ENCODE measurements at places on chromosomes 16 and 17.

DNA sequence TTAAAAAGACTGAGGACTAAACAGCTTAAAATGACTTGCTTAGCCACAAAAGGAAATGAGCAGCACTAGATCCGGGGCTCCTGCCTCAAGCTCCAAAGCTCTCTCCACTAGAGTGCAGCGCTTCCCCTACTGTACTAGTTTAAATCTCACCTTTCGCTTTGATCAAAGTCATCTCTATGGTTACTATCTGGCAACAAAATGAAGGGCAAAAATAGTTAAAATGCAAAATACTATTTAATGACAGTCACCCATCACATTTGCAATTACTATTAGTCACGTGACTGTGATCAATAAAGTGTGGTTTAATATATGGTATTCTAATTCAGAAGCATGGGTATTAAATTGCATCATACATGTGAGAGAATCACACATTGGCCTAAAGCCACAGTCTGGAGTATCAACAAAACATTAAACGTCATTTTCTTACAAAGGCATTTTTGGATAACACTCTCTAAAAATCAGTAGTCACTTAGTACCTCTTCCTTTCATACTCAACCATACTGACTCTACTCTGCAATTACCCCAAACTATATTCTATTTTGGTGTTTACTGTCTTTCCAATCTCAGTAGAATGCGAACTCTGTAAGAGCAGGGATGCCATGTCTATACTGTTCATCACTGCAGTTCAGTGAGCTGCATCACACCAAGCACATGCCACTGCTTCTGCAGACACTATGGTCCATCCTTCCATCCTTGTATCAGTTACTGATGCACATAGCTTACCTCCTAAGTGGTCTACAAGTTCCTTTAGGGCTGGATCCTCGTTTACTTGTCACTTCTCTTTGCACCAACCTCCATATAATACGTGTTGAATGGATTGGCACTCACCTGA lies 6.2 kb downstream of the PSMD12 start:
- no peak for DNase-seq

GRCh38 chr17:45973099-45973780 lies 25.8 kb upstream of the STH start:
- DNase-seq, result no peak

- DNase-seq, result no peak
These were observed 408 bp downstream of the LMF1 start for GRCh38 chr16:970386-970765.

GRCh38 chr17:58412961-58413586 lies 4.3 kb downstream of the RNF43 start:
- no peak for DNase-seq

DNA sequence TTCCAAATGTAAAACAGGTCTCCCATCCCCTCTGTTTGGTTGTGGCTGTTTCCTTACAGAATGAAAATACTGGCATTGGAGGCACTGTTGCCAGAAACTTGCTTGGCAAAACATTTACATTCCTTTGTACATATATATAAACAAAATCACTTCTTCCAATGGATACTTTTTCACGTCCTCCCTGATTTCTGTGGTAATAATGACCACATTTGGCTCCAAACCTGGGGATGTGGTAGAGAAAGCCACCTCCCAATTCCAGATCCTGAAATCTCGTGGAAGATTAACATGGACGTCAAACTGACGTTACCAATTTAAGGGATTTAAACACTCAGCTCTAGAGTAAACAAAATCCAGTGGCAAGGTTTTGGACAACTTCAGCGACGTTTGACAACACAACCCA lies 370.8 kb upstream of the ZFHX3 start:
- DNase-seq, result no peak

GRCh38 chr17:47277921-47278320 lies 24.3 kb downstream of the ITGB3 start:
- DNase-seq, result no peak

DNA sequence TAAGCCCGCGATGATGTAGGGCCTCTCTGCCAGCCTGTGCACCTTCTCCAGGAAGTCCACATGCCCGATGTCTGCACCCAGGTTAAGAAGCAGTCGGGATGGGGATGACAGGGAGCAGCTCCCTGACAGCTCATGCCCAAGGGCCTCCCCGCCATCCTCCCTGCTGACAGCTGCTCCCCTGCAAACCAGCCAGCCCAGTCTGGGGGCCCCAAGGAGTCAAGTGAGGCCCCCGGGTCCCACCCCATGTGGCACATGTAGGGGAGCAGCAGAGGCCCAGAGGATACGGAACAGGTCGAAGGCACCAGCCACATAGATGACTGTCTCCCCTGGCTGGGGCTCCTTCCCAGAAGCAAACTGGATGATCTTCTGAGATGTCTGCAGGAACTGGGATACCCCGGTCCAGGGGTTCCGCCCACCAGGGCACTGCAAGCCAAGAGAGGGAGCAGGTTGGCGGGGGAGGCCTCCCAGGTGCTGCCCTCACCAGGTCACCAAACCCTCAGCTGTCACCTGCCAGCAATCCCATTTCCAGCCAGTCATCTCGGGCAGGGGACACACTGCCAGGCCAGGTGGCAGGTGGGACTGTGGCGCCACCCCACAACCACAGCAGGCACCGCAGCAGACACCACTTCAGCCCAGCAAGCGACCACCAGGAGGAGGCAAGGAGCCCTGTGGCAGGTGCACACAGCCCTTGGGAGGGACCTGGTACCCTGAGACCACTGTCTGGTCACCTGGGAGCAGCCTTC lies 4.6 kb downstream of the PCYT2 start:
- DNase-seq, result no peak

All from GM04504 (cell line).